ENCODE measurements at places on chromosomes 2 and 18. TPM values are rescaled to one million over a fixed set of nuclear protein-coding genes. Genes with fewer than 3 reads are reported as not detected.

DNA sequence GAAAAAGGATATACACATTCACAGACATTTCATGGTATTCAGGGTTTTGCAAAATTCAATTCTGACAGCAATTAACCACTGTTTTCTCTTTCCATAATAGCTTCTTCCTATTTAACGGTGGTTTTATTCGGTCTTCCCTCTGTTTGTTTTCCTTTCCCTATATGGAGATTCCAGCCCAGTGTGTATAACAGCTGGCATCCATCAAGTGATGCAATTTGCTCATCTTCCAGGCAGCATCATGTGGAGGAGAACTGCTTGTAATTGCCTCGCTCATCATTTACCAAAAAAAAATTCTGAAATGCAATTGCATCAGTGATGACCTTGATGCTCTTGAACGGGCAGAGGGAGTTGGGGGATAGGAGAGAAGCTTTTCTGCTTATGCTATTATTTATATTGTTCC lies 165.9 kb upstream of the PGAP1 start:
- peak; percentile 90 for DNase-seq

Gene PCARE
- not detected for total RNA-seq

- DNase-seq = no peak
Observed at GRCh38 chr2:232653441-232653840, 20.0 kb downstream of the EFHD1 start.

Gene MOCOS
- not detected for total RNA-seq

Gene SERPINB11
- total RNA-seq = not detected

- DNase-seq = no peak
Observed at GRCh38 chr18:76994086-76994654, 138.4 kb downstream of the MBP start.

Gene ERICH2
- not detected for total RNA-seq

DNA sequence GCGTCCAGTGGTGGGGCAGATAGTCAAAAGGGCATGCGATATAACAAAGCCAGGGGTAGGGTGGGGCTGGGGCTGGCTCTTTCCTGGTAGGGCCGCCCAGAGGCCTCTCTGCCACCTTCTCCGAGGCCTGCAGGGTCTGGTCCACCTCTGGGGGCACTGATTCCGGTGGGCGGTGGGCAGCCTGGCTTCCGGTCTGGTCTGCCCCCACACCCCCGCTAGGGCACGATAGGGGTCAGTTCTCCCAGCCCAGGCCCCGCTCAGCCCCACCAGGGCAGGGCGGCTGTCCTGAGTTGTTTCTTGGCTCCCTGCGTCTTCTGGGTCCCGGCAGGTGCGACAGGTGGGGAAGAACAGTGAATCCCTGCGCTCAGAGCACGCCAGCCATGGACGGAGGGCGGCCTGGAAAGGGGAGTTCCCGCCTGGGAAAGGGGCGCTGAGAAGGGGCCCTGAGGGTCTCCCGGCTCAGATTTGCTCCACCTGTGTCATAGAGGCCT lies 707 bp upstream of the ERFE start:
- no peak for DNase-seq

DNA sequence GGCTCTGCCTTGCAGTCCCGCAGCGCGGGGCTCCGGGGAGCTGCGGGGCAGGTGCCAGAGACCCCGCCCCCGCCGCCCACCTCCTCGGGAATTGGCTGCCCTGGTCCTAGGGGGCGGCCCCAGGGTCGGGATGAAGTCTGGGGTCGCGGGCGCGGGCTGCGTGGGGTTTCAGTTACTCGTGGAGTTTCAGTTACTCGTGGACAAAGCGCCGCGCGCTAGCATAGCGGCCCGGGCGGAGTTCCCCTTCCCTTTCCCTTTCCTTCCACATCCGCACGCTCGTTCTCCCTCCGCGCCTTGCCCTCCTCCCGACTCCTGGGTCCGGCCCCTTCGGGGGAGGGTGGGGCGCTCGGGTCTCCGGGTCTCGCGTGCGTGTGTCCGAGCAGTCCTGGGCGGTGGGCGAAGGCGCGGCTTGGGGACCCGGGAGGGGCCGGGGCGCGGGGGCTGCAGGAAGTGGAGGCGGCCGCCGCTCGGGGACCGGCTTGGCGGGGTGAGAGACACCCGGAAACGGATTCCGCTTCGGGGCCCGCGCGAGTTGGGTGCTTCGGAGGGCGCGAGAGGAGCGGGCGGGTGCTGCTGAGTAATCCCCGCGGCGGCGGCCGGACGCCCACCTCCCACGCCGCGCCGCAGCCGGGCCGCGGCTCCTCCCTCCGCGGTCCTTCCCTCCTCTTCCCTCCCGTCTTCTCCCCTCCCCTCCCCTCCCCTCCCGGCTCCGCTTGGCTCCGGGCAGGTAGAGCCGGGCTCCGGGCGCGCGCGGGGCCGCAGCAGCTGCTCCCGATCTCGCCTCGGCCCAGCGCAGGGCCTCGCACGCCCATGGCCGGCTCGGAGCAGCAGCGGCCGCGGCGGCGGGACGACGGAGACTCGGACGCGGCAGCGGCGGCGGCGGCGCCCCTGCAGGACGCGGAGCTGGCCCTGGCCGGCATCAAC lies at the start of gene TTC39C:
TSS of gene TTC39C (plus strand) at position 693 of the 924 bp plus-strand sequence. CDS start at position 811, 118 bp downstream.
- peak; percentile 76 for DNase-seq

- no peak for DNase-seq
Observed at GRCh38 chr2:148853458-148853857, 21.6 kb upstream of the KIF5C start.

Gene CWC22
- 26.7 TPM for total RNA-seq

Gene ATG16L1
- 43.2 TPM for total RNA-seq

Gene LOXHD1
- total RNA-seq = 25.5 TPM

- DNase-seq = peak; percentile 25
Observed at GRCh38 chr2:191318037-191318728, 73.0 kb downstream of the MYO1B start.

Gene CYP27A1
- total RNA-seq = 1.2 TPM

- DNase-seq = peak; percentile 83
Observed at GRCh38 chr18:49728542-49728941, 84.8 kb downstream of the ACAA2 start.

Gene SERPINB4
- total RNA-seq = not detected

DNA sequence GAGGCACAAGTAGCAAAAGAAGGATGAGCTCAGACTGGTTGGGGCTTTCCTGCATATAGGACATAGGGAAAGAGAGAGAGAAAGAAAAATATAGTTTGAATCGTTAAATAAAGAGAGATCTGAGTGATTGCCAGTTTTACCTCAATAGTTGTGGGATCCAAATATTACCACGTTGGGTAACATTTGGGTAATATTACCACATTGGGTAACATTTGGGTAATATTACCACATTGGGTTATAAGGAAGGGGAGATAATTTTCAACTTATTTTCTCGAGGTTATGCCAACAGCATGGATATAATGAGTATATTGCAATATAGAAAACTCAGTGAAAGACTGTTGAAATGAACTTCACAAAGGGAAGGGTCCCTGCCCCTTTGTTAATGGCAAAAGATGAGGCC lies 20.7 kb downstream of the SP140 start:
- no peak for DNase-seq

DNA sequence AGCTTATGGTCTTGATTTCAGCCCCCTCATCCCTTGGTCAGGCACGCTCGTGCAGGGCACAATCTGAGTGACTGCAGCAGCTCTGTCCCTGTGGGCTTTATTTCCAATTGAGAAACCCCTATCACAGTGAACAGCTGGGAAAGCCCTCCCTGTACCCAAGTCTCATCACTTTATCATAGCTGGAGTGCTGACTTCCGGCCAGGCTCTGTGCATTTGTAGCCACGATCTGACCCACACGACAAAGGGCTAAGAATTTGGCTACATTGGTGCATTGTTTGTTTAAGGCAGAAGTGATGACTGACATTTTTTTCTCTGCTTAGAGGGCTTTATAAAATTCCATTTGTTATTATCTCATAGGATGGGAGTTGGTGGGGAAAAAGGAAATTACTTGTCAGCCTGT lies 184.4 kb downstream of the KCNS3 start:
- no peak for DNase-seq

DNA sequence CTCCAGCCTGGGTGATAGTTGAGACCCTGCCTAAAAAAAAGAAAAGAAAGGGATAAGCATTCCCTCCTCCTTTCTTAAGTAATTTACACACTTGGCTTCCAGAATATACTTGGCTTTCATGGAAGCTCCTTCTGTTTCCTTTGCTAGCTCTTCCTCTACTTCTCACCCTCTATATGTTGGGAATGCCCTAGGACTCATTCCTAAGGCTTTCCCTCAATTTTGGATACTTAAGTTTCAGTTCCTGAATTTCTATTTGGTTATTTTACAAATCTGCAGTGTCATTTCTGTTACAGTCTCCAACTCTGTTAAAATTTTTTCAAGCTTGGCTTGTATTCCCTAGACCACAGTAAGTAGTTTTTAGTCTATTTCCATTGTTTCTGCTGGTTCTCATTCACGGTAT lies 23.6 kb downstream of the SP3 start:
- DNase-seq = no peak

GRCh38 chr18:7870855-7871254 lies 303.7 kb downstream of the PTPRM start:
- DNase-seq = no peak

- DNase-seq = no peak
Observed at GRCh38 chr2:177298191-177298590, 33.7 kb upstream of the NFE2L2 start.

Gene CYB5A
- 38.7 TPM for total RNA-seq

DNA sequence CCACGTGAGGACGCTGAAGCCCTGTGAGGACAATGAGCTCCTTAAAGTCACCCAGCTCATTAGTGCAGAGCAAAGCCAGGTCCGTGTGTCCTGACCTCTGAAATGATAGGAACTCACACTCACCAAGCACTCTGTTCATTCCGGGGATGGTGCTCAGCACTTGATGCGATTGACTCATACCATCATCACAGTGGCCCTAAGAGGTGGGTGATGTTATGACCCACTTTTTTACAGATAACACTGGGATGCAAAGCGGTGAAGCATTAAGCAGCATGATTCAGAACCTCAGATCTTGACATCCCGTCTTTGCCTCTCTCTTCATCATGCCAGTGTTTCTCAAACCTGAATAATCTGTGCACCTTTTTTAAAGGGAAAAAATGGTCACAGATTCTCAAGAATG lies 234.8 kb downstream of the ALPK2 start:
- DNase-seq = no peak

Gene TCF23
- not detected for total RNA-seq

GRCh38 chr18:61400716-61401115 lies 67.5 kb downstream of the CDH20 start:
- no peak for DNase-seq

- DNase-seq = no peak
Observed at GRCh38 chr2:105861200-105861599, 116.5 kb downstream of the NCK2 start.

GRCh38 chr18:44514106-44514505 lies 166.6 kb upstream of the SETBP1 start:
- no peak for DNase-seq

Gene RPRM
- not detected for total RNA-seq

Gene PECR
- 19.7 TPM for total RNA-seq

- no peak for DNase-seq
Observed at GRCh38 chr2:97761192-97761591, 47.8 kb downstream of the ZAP70 start.

DNA sequence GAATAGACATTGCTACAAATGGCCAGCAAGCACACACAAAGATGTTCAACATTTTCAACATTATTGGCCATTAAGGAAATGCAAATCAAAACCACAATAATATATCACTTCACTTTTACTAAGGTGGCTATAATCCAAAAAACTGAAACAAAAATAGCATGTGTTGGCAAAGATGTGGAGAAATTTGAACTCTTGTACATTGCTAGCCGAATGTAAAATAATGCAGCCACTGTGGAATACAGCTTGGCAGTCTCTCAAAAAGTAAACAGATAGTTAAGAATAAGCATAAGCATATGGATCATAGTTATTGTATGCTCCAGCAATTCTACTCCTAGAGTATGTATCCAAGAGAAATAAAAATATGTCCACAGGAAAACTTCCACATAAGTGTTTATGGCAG lies 192.5 kb downstream of the EN1 start:
- no peak for DNase-seq
